ENCODE measurements at places on chromosomes 4 and X.

DNA sequence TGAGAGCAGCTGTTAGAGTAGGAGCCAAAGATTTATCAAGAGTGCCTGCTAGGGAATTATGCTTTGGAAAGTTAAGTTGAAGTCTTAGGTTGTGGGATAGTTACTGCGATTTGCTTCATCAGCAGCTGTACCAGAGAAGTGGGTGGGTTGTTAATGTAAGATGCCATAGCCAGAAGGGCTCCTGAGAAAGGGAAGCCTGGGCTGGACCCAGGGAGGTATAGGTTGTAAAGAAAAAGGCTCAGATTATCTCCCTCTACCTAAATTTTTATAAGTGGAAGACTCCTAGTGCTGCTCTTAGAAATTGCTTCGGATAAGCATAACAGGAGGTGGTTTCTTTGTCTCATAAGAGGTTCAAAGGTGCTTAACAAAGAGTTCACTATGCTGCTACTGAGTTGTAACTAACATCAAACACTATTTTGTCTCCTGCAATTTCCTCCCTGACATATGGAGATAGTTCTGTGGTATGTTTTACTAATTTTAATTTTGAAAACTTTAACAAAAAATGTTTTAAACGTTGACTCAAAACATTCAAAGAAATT lies 356.9 kb downstream of the DTHD1 start:
- DNase-seq, result no peak

DNA sequence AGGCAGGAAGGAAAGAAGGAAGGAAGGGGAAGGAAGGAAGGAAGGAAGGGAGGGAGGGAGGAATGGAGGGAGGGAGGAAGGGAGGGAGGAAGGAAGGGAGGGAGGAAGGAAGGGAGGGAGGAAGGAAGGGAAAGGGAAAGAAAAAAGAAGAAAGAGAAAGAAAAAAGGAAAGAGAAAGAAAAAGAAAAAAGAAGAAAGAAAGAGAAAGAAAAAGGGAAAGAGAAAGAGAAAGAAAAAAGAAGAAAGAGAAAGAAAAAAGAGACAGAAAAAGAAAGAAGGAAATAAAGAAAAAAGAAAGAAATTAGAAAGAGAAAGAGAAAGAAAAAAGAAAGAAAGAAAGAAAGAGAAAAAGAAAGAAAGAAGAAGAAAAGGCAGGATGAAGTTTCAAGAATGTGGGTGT lies 15.0 kb upstream of the NHSL2 start:
- no peak for DNase-seq

GRCh38 chr4:692771-693554 lies 4.0 kb upstream of the SLC49A3 start:
- no peak for DNase-seq

DNA sequence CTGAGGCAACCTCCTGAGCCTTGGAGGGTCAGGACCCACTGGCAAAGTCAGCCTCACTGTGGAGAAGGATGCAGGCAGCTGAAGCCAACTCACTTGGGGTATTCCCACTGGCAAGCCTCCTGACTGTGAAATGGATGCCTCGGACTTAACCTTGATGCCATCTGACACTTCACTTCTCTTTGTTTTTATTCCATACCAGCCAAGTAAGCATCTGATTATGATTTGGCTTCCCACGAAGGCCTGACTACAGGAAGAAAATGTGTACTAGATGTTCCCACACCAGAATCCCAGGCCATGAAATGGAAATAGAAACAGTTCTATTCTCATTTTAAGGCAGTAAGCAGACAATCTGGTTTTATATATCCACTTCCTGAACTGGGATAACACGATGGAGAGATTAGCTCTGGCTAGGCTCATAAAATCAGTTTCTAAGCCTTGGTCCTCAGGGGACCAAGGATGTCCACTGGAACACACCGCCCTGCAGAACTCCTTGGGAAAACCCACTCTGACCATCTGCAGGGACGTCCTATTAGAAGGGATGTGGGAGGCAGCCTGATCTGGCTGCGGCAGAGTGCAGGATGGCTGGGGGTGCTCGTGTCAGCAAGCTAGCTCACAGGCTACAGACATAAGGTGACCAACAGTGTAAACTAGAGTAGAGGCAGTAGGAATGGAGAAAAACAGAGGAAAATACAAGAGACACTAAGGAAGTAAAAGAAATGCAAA lies 89.3 kb downstream of the TSPAN5 start:
- no peak for DNase-seq

DNA sequence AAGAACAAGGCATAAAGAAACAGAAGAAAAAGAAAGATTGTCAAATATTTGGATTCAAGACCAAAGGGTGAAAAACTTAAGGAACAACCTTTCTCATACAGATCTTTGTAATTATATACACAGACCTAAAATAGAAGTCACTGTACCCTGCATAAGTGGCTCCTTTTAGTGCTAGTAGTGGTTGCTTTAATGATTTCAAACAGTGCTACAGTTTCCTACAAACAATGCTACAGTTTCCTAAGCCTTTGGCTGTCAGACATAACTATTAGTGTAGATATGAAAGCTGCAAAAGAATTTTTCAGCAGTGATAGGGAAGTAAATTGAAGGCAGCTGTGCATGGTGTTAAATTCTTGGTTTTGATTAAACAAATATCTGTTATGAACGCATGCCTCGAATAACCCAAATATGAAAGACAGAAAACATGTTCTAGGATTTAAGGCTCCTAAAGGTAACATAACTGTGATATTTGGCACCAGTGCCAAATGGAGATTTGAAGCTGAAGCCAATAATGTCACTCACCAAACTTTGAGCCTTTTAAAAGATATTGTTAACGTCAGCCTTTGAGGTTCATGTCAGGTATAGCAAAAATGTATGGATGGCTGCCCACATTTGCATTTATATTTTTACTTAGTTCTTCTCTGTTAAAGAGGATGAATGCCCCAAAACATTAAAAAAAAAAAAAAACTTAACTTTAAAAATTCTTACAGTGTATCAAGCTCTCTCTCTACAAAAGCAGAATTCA lies 36.6 kb downstream of the SMARCAD1 start:
- DNase-seq, result no peak

DNA sequence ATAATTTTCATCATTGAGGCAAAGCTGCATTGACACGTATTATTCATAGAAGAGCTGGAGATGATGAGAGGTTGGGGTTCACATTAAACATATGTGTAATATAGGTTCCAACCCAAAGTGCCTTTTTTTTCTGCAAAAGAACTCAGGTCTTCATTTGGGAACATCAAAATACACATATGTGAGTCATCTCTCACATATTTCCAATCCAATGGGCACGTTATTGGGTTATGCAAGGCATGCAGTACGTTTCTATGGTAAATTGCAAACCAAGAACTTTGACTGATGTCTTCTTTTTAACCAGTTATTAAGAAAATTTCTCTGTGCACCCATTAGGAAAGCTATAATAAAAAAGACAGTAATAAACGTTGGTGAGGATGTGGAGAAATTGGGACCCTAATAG lies 150.3 kb upstream of the FAM9B start:
- DNase-seq, result no peak
